ENCODE measurements at places on chromosomes 2 and 18.

DNA sequence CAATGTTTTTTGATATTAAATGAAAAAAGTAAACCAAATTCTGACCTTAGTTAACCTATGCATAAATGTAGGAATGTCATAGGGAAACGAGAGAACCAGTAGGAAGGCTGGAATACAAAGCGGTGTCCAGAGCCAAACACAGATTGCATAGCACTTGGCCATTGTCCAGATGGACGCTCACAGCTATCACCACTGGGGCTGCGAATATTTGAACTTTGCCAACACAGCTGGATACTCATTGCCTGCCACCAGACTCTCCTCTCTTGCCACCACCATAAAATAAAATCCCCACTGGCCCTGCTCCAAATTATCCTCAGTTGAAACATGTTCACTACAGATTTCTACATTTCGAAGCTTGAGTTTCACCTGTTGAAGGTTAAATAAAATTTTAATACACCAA, 159.3 kb upstream of the GULP1 start:
- DNase-seq: peak; percentile 7

- DNase-seq: no peak
Measured at GRCh38 chr2:127901339-127902056, 15.7 kb upstream of the AMMECR1L start.

GRCh38 chr2:156447761-156448160, 11.6 kb downstream of the GPD2 start:
- peak; percentile 47 for DNase-seq

- no peak for DNase-seq
Measured at GRCh38 chr2:136434251-136434715, 316.3 kb upstream of the CXCR4 start.

GRCh38 chr18:68104036-68104435, 587.5 kb upstream of the DSEL start:
- peak; percentile 60 for DNase-seq

GRCh38 chr2:152347076-152347475, 12.1 kb downstream of the FMNL2 start:
- DNase-seq: peak; percentile 61

GRCh38 chr2:99488539-99489062, 1.2 kb downstream of the REV1 start:
- DNase-seq: peak; percentile 50

DNA sequence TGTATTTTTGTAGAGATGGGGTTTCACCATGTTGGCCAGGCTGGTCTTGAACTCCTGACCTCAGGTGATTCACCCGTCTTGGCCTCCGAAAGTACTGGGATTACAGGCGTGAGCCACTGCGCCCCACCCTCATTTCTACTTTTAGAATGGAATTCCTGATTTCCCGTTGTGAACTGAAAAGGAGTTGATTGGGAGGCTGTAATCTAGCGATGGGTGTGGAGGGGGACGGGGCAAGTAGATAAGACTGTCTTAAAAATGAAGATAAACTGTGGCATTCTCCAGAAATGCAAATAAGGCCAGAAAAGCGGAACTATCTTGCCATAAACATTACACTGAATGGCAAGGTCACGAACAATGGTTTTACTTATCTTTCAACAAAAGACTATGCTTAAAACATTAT, 135.4 kb downstream of the TRIB2 start:
- no peak for DNase-seq

All from EH (cell line).